WTC11 (cell line): ENCODE measurements at places on chromosomes 2 and 18.

DNA sequence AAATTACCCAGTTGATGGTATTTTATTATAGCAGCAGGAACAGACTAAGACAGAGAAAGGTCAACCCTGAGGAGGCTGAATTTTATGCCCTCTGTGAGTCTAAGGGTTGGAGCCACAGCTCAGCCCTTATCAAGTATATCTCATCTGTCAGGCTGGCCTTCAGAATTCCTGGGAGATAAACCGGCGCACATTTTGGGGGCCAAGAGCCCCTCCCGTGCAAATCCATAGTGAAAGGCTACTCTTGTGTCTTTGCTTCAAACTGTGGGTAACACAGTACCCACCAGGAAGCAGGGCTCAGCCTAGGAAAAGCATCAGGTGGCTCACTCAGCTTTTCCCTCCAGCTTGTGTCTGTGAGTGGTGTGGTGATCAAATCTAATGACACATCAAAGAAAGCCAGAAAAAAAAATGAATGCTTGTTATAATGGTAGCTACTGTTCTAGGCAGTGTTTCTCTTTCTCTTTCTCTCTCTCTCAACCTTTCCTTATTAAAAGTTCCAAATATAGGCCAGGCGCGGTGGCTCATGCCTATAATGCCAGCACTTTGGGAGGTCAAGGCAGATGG is 25.0 kb upstream of the ASXL2 start:
- H3K36me3 ChIP-seq: no peaks in the 10 kb centered on the region
- DNase-seq: no peak
- H3K4me3 ChIP-seq: no peak overlapping the region
- H3K27ac ChIP-seq: no peak overlapping the region

- H3K4me3 ChIP-seq: no peak overlapping the region
- peaks cover 2% of the 10 kb centered on the region; the same call in 1 of the 2 replicates for H3K36me3 ChIP-seq
- H3K27ac ChIP-seq: peak overlapping the region; percentile 93
- DNase-seq: no peak
- H3K27me3 ChIP-seq: no peaks in the 10 kb centered on the region
Measured at GRCh38 chr18:59873641-59874040, 26.2 kb upstream of the PMAIP1 start.

DNA sequence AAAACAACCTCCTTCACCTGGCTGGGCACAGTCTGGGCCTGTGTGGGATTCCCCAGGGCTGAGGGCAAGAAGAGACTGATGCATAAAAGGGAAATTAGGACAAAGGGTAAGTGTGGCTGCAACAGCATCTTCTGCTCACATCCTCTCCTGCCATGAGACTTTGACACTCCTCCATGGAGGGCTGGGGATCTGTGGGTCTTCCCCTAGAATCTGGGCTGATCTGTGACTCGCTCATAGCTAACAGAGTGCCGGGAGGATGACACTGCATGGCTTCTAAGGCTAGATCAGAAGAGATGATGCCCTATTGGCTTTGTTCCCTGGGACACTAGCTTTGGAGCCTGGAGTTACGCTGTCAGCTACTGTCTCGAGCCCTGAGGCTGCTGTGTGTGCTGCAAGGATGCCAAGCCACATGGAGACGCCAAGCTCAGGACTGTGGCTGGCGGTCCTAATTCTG is 24.3 kb downstream of the MOCOS start:
- H3K27ac ChIP-seq: no peak overlapping the region
- H3K4me3 ChIP-seq: no peak overlapping the region
- H3K4me1 ChIP-seq: no peaks in the 10 kb centered on the region; the same call in 1 of the 2 replicates
- DNase-seq: no peak

GRCh38 chr2:22290302-22290701 is 1094.7 kb upstream of the KLHL29 start:
- DNase-seq: no peak
- H3K27ac ChIP-seq: no peak overlapping the region

DNA sequence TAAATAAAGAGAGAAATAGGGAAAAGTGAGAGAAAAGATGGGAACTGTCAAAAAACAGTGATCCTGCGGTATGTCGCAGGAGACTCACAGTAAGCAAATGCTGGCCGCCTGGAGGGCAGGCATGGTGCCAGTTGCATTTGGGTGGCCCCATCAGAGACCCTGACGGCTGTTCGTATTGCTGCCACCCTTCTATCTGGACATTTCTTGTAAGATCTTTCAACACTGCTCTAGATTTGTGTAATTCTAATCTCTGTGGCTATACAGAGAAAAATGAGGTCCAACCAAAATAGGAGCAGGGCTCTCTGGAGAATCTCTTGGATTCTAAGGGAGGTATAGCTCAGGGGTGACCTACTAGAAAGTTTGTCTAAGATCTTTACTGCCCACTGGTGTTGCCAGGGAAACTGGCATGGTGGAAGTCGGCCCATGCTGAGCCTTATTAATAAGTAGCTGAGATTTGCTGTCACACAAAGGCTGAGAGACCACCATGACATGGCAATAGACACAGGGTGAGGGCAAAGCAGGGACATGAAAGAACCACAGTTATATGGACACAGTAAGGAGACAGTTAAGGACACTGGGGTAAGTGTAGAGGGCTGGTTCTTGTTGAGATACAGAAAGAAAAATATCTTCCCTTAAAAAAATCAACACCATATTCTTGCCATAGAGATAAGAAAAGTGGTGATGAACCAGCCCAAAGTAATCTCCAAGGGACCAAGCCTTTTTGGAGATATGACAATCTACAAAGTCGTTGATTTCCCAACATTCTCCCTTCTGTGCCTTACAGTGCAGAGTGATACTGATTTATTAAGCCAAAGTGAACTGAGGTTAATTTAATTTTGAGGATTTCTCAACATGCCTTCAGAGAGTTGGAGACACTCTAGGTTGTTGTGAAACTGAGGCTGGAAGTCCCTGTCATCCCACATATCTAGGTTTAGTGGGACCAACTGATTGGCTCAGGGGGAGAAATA is 26.4 kb upstream of the FZD7 start:
- H3K36me3 ChIP-seq: no peaks in the 10 kb centered on the region
- no peak overlapping the region for H3K27ac ChIP-seq
- peaks cover 16% of the 10 kb centered on the region for H3K4me1 ChIP-seq
- no peak for DNase-seq

DNA sequence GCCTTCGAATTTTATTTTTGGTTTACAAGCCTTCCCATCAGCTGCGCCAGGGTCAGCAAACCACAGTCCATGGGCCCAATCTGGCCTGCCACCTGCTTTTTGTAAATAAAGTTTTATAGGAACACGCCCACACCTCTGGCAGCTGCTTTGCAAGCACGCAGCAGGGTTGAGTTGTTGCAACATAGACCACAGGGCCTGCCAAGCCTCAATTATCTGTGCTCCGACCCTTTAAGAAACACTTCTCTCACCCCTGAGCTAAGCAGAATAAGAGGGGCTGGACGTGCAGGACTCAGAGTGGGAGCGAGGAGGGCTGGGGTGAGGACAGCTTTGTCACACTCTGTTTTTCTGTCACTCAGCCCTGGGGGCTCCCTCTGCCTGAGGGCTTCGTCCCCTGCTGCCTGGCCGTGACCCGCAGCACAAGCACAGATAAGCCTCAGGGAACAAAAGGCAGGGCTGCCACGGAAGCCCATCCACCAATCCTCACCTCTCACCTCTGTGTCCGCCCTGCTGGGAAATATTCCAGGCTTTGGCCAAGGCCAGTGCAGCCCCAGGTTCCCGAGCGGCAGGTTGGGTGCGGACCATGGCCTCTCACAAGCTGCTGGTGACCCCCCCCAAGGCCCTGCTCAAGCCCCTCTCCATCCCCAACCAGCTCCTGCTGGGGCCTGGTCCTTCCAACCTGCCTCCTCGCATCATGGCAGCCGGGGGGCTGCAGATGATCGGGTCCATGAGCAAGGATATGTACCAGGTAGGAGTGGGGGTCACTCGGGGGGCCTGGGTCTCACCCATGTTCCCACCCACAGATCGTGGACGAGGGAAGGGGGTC is at the start of gene AGXT:
Gene AGXT (plus strand): TSS at position 539 of the 823 bp plus-strand sequence. CDS start 42 bp downstream, at position 581.
- DNase-seq: no peak
- H3K4me3 ChIP-seq: no peak within 1 kb of the TSS
- H3K27me3 ChIP-seq: no peaks in the 10 kb centered on the region
- no peak within 1 kb of the TSS for H3K27ac ChIP-seq
- H3K36me3 ChIP-seq: no peaks in the 10 kb centered on the region
- no peaks in the 10 kb centered on the region for H3K4me1 ChIP-seq

DNA sequence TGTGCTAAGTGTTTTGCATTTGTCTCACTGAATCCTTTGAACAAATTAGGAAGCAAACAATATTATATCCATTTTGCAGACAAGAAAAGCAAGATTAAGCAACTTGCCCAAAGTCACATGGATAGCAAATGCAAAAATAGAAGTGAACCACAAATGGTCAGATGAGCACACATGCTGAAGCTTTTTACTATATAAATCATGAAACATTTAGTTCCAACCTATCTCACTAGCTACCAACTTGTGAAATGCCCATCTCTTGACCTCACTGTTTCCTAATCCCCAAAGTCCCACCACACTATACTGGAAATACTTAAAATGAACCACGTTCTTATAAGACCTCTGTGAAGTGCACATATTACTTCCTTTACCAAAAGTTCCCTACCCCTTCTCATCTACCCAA is 380.5 kb downstream of the ERBB4 start:
- H3K27me3 ChIP-seq: no peaks in the 10 kb centered on the region
- H3K4me3 ChIP-seq: no peak overlapping the region
- H3K36me3 ChIP-seq: no peaks in the 10 kb centered on the region

GRCh38 chr2:95372216-95372829 is 30.2 kb upstream of the FAHD2A start:
- peaks cover 4% of the 10 kb centered on the region for H3K4me1 ChIP-seq
- no peak for DNase-seq
- H3K4me3 ChIP-seq: no peak overlapping the region

DNA sequence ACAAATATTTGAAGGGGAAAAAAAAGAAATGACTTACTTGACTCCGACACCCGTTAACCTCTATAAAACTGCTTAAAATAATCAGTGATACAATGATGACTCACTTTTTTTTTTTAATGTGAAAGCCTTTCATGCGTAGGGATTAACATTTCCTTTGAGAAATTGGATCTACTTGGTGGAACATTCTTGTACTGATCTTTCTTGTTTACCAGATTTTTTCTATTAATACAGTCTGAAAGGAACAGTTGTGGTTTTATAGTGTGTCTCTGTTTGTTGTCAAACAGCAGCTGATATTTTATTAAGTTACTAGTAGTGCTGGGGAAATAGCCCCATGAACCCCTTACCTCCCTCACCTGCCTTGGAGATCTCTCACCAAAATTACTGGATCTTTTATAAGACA is 40.2 kb upstream of the NEB start:
- no peak for DNase-seq
- H3K27me3 ChIP-seq: no peaks in the 10 kb centered on the region
- H3K27ac ChIP-seq: no peak overlapping the region
- peaks cover 34% of the 10 kb centered on the region for H3K36me3 ChIP-seq
- H3K4me1 ChIP-seq: 0 out of 2 replicates have a peak, but pooled peaks cover 3% of the 10 kb centered on the region

GRCh38 chr18:51382081-51382480 is 184.6 kb upstream of the MEX3C start:
- H3K27ac ChIP-seq: no peak overlapping the region
- DNase-seq: no peak
- H3K4me1 ChIP-seq: peaks cover 8% of the 10 kb centered on the region
- no peak overlapping the region for H3K4me3 ChIP-seq
- H3K27me3 ChIP-seq: no peaks in the 10 kb centered on the region; the same call in none of the 2 replicates
- H3K36me3 ChIP-seq: no peaks in the 10 kb centered on the region

GRCh38 chr2:54106631-54107454 is 8.6 kb upstream of the ACYP2 start:
- DNase-seq: no peak
- no peak overlapping the region for H3K4me3 ChIP-seq
- H3K27me3 ChIP-seq: no peaks in the 10 kb centered on the region
- H3K4me1 ChIP-seq: peaks cover 8% of the 10 kb centered on the region
- H3K36me3 ChIP-seq: no peaks in the 10 kb centered on the region

GRCh38 chr2:219851801-219852481 is 224.5 kb downstream of the SLC4A3 start:
- peaks cover 47% of the 10 kb centered on the region for H3K27me3 ChIP-seq
- H3K36me3 ChIP-seq: no peaks in the 10 kb centered on the region
- H3K4me1 ChIP-seq: peaks cover 18% of the 10 kb centered on the region
- peak; percentile 22 for DNase-seq

GRCh38 chr2:142200062-142200461 is 69.2 kb upstream of the LRP1B start:
- H3K27me3 ChIP-seq: no peaks in the 10 kb centered on the region
- no peaks in the 10 kb centered on the region for H3K4me1 ChIP-seq
- H3K27ac ChIP-seq: no peak overlapping the region
- H3K36me3 ChIP-seq: no peaks in the 10 kb centered on the region
- DNase-seq: no peak

DNA sequence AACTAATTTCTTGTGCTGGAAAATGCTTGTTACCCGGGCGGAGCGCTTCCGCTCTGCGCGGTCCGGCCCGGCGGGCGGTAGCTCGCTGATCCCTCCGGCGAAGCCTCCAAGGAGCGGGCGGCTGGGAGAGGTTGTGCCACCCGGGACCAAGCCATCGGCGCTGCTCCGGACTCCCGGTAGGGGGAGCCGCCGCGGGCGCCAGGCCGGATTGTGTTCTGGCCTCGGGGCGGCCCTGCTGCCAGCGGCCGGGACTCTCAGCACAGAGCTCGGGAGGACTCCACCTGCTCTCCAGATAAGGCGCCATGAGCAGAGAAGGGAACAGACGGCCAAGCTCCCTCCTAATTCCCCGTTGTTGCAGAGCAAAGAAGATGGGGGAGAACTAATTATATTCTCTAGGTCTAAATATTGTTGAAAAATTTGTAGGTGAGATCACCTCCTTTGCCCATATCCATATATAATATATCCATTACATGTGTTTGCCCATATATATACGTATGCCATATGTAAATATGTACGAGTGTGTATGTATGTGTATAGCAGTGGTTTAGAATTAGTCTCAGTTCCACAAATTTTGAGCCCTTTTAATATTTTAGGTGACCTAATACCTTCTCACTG is 13.8 kb upstream of the SATB2 start:
- H3K4me1 ChIP-seq: peaks cover 39% of the 10 kb centered on the region
- peak overlapping the region; percentile 76 for H3K4me3 ChIP-seq
- H3K27me3 ChIP-seq: peaks cover 70% of the 10 kb centered on the region
- H3K27ac ChIP-seq: no peak overlapping the region
- H3K36me3 ChIP-seq: no peaks in the 10 kb centered on the region
- DNase-seq: peak; percentile 94

DNA sequence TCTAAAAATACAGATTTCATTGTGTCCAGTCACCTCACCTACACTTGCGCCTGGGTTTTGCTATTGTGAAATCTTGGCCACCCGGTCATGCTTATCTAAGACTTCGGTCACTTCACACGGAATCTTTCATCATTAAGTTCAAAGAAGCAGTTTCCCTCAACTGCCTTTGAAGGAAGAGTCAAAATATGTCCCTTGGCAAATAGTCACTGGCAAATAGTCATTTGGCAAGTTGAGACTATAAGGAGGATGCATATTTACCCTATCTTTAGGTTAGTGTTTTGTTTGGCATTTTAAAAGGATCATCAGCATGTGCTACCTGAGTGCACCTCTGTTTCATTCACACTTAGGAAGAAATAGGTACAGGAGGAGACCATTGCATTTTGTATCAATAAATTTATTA is 95.9 kb downstream of the FEZ2 start:
- H3K27ac ChIP-seq: no peak overlapping the region
- H3K27me3 ChIP-seq: no peaks in the 10 kb centered on the region
- no peak overlapping the region for H3K4me3 ChIP-seq
- H3K4me1 ChIP-seq: peaks cover 2% of the 10 kb centered on the region
- no peak for DNase-seq
- peaks cover 22% of the 10 kb centered on the region for H3K36me3 ChIP-seq
